ENCODE measurements at places on chromosomes 2 and 18.

- H3K4me1 ChIP-seq = no peaks in the 10 kb centered on the region
- DNase-seq = no peak
- peaks cover 13% of the 10 kb centered on the region for H3K27me3 ChIP-seq
These were observed 63.4 kb upstream of the LGALSL start for GRCh38 chr2:64390586-64390985.

DNA sequence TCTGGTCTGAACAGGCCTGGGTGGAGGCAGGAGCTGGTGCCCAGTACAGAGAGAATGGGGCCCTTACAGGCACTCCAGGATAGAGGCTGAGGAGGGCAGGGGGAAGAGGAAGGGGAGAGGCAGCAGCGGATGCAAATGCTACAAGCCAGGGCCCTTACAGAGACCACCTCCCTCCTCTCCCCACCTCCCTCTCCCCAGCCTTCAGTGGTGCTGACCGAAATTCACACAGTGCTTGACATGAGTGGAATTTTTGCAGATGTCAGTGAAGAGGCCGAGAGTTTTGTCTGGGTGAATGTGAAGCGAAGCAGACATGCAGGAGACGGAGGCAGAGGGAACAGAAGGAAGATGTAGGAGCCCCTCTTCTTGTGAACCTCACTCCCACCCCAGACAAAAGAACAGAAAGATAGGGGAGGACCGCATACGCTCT lies 31.9 kb downstream of the CIB4 start:
- H3K27ac ChIP-seq = no peak overlapping the region
- peaks cover 70% of the 10 kb centered on the region for H3K27me3 ChIP-seq
- no peaks in the 10 kb centered on the region for H3K36me3 ChIP-seq
- H3K4me1 ChIP-seq = peaks cover under 1% of the 10 kb centered on the region
- H3K4me3 ChIP-seq = no peak overlapping the region

GRCh38 chr2:126672980-126673605 lies 17.1 kb downstream of the GYPC start:
- no peak for DNase-seq
- no peak overlapping the region for H3K4me3 ChIP-seq
- no peaks in the 10 kb centered on the region for H3K27me3 ChIP-seq
- peaks cover 12% of the 10 kb centered on the region for H3K36me3 ChIP-seq
- no peak overlapping the region for H3K27ac ChIP-seq
- peaks cover 2% of the 10 kb centered on the region for H3K4me1 ChIP-seq

DNA sequence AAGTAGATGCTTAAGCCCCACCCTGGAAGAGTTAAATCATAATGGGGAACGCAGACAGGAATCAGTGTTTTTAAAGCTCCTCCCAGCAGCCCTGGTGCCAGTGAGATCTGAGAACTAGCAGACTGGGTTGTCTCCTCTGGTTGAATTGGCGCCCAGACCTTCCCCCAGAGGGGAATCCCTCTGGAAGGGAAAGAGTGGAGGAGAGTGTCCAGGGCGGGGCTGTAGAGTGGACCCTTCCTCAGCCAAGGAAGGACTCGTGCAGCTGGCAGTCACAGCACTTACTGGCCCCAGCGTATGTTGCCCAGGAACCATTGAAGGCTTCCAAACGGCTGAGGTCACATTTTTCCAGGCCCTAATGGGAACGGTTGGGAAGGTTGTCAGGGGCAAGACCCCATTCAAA lies 62.5 kb downstream of the TGOLN2 start:
- H3K4me1 ChIP-seq = peaks cover 18% of the 10 kb centered on the region
- DNase-seq = no peak
- no peaks in the 10 kb centered on the region for H3K27me3 ChIP-seq
- H3K27ac ChIP-seq = no peak overlapping the region
- no peaks in the 10 kb centered on the region for H3K36me3 ChIP-seq
- no peak overlapping the region for H3K4me3 ChIP-seq

DNA sequence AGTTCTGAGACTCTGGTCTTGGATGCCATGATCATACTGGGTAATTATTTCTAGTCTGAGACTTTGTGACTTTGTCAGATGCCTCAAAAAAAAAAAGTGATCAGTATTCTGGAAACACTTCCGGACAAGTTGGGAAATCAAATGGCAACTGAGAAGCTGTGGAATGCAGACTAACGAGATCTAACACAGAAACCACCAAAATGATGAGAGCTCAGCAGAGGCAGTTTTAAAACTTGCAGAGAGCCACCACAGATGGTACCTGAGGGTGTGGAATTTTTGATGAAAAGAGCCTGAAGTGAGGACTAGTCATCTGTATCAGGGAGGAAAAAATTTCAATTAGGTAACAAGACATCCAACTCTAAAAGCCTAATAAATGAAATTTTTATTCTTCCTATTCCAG lies 5.5 kb upstream of the GPR75 start:
- no peak for DNase-seq
- H3K4me3 ChIP-seq = no peak overlapping the region
- H3K27me3 ChIP-seq = no peaks in the 10 kb centered on the region
- no peaks in the 10 kb centered on the region for H3K4me1 ChIP-seq

DNA sequence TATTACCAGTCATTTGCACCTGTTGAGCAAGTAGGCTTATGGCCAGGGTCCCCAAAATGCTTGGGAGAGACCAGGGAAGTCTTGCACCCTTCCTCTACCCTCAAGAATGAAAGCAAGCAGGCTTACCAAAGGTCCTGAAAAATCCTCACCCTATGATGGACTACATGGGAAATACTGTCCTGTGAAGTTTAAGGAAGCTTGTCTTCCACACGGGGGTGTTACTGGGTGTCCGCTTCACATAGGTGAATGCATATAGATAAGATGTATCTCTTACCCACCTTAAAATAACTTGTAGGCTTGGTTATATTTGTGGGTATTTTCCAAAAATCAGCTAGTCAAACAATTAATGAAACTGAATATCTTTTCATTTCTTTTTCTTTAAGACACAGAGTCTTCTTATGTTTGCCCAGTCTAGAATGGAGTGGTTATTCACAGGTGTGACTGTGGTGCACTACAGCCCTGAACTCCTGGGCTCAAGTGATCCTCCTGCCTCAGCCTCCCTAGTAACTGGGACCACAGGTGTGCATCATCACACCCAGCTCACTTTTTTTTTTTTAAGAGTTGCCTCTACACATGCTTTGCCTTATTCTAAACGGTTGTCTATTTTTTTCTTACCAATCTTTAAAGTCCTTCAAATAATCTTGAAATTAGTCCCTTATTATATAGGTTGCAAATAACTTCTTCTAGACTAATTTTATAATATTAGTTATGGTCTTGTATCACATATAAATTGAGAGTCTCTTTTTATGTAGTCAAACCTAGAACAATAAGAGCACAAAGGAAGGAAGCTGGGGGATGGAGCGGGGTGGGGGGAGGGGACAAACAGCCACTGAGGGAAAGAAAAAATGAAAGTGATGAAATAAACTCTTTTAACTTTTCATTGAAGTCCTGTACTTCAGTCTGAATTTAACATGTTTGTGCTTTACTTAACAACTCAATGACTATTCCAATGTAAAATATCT lies 49.0 kb downstream of the CERKL start:
- no peaks in the 10 kb centered on the region for H3K27me3 ChIP-seq
- no peak overlapping the region for H3K4me3 ChIP-seq
- no peaks in the 10 kb centered on the region for H3K36me3 ChIP-seq
- no peak for DNase-seq
- H3K4me1 ChIP-seq = no peaks in the 10 kb centered on the region

DNA sequence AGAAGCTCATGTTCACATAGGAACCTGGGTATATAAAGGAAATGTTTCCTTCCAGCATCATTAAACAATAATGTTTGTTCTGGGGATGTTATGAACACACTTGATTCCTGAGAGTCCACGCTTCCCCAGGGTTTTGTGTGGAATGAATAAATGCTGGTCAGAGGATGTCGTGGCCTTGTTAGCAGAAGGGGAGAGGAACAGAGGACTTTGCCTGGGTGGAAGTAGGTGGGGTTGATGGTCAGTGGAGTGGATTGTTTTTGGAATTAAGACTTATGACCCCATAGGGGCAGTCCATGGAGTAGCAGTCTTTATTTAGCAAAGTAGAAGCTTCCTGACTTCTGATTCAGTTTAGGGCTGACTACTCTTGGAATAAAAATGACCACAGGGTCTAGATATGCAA lies 139.6 kb downstream of the MYO1B start:
- no peak overlapping the region for H3K4me3 ChIP-seq
- H3K36me3 ChIP-seq = peaks cover 33% of the 10 kb centered on the region
- no peaks in the 10 kb centered on the region for H3K27me3 ChIP-seq
- peaks cover 28% of the 10 kb centered on the region for H3K4me1 ChIP-seq
- peak; percentile 15 for DNase-seq

- peaks cover 98% of the 10 kb centered on the region for H3K27me3 ChIP-seq
- H3K36me3 ChIP-seq = no peaks in the 10 kb centered on the region
- DNase-seq = no peak
- H3K27ac ChIP-seq = no peak overlapping the region
- H3K4me3 ChIP-seq = no peak overlapping the region
These were observed 40.9 kb upstream of the ATP6V1B1 start for GRCh38 chr2:70894765-70895164.

GRCh38 chr2:233248999-233249398 lies 2.5 kb upstream of the ATG16L1 start:
- no peak overlapping the region for H3K27ac ChIP-seq
- no peaks in the 10 kb centered on the region for H3K4me1 ChIP-seq
- H3K4me3 ChIP-seq = no peak overlapping the region

- H3K4me3 ChIP-seq = peak within 1 kb of the TSS; percentile 39
- peaks cover 36% of the 10 kb centered on the region for H3K27me3 ChIP-seq
- H3K4me1 ChIP-seq = no peaks in the 10 kb centered on the region
- H3K27ac ChIP-seq = no peak within 1 kb of the TSS
- H3K36me3 ChIP-seq = no peaks in the 10 kb centered on the region
- DNase-seq = no peak
These were observed at the start of gene MOGAT1 for GRCh38 chr2:222671259-222672067. Gene MOGAT1, plus strand, starts transcription at chr2:222671658. Its CDS starts 128 bp downstream, at chr2:222671786.

DNA sequence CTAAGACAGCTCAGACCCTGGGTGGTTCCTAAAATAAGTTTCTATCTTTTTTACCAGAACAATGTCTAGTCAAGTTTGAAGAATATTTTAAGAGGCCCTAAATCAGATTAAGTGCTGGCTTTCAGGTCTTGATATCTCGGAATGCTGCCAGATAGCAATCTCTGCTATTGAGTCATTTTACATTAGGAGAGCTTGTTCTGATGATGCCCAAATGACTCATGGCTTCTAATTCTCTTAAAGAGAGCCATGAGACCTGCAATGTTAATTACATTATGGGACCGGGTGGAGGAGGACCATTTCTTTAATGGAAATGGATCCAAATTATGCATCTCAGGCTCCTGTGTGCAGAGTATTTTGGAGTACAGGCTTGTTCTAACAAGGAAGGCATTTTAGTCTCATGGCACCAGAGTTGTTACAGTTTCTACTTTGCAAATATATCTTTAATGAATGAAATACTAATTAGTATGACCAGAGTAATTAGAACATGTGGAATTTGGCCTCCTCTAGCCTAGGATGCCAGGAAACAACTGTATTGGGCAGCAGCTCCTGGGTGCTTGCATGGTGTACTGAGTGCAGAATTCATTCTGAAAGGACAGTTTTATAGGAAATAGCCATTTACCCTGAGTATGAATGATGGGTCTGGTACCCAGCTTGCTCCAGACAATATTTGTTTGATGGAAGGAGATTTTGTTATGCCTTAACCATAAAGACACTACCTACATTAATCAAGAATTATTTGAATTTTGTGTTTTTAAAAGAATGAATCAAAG lies 94.0 kb upstream of the SULT1C3 start:
- H3K4me3 ChIP-seq = no peak overlapping the region
- no peaks in the 10 kb centered on the region for H3K27me3 ChIP-seq
- peak; percentile 10 for DNase-seq

- peaks cover 24% of the 10 kb centered on the region for H3K4me1 ChIP-seq
- peak overlapping the region; percentile 81 for H3K27ac ChIP-seq
- H3K4me3 ChIP-seq = no peak overlapping the region
- peak; percentile 20 for DNase-seq
- no peaks in the 10 kb centered on the region for H3K27me3 ChIP-seq
These were observed 22.4 kb upstream of the MGAT5 start for GRCh38 chr2:134231301-134231964.

DNA sequence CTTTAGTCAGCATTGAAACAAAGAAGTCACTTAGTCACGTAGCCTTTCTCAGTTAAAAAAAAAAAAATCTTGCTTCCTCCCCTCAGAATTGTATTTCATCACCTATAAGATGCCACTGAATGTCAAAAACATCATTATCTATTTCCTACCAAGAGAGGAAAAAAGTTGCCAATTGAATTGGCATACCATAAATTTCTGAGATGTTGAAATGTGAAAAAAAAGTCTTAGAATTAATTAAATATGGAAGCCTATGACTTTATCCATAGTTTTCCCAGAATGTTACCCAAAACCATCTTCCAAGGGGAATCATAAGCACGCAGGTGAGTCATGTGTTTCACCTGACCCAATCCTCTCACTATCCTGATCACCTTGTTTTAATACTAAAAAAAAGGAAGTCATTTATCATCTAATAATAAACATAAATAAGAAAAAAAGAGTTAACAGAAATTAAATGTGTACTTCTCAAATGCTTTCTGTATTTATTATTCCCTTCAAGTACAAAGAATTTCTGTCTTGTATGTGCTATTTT lies 205.7 kb downstream of the TCF4 start:
- H3K4me1 ChIP-seq = no peaks in the 10 kb centered on the region
- peaks cover 2% of the 10 kb centered on the region for H3K36me3 ChIP-seq
- H3K4me3 ChIP-seq = no peak overlapping the region
- H3K27ac ChIP-seq = no peak overlapping the region

DNA sequence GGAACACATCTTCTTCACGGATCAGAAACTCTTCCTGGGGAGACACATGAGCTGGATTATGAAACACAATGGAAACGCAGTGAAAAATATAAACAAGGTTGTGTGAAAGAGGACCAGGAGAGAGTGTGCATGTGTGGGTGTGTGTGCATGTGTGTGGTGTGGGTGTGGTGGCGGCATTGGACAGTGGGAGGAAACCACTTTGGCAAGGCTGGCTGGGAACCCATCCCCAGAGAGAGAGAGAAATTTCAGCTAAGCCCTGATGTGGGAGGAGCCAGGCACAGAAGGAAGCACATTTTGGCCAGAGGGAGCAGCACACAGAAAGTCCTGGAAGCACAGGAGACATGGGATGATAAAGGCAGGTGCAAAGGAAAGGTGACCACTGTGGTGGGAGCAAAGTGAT lies 147.6 kb upstream of the COPS8 start:
- H3K27me3 ChIP-seq = peaks cover 18% of the 10 kb centered on the region
- H3K4me1 ChIP-seq = no peaks in the 10 kb centered on the region
- no peak for DNase-seq
- H3K36me3 ChIP-seq = no peaks in the 10 kb centered on the region
- H3K27ac ChIP-seq = no peak overlapping the region

GRCh38 chr2:11997142-11997541 lies 250.7 kb downstream of the LPIN1 start:
- peaks cover 5% of the 10 kb centered on the region for H3K4me1 ChIP-seq
- no peak overlapping the region for H3K27ac ChIP-seq
- H3K36me3 ChIP-seq = no peaks in the 10 kb centered on the region
- DNase-seq = no peak

DNA sequence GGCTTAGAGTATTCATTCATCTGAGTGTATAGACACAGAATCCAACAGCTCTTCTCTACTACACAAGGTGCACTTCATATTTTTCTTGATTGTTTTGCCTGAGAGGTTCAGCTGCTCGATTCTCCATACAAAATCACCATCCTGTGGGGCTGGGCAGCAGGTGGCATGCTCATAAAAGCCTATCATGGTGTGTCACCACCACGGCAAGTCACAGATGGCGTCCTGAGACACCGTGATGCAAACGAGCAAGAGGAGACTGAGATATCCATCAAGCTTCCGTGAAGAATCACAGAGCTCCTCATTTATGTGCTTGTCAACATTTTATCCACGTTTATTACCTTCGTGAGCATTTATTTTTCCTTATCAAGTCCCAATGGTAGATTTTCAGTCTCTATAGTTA lies 22.4 kb upstream of the NRP2 start:
- no peak for DNase-seq
- H3K27ac ChIP-seq = peak overlapping the region; percentile 50
- no peaks in the 10 kb centered on the region for H3K27me3 ChIP-seq
- no peaks in the 10 kb centered on the region for H3K36me3 ChIP-seq
